ENCODE measurements at places on chromosomes 13 and 19.

- DNase-seq = peak; percentile 73
These were observed 15.4 kb upstream of the MATK start for GRCh38 chr19:3801412-3802096.

GRCh38 chr19:52748336-52748950 lies 13.6 kb upstream of the ZNF611 start:
- DNase-seq = peak; percentile 15

- no peak for DNase-seq
These were observed 84.0 kb upstream of the PRR20A start for GRCh38 chr13:57056601-57057180.

- no peak for DNase-seq
These were observed 1.2 kb downstream of the SLC7A9 start for GRCh38 chr19:32868206-32868950.
